ENCODE measurements at places on chromosomes 4 and X.

DNA sequence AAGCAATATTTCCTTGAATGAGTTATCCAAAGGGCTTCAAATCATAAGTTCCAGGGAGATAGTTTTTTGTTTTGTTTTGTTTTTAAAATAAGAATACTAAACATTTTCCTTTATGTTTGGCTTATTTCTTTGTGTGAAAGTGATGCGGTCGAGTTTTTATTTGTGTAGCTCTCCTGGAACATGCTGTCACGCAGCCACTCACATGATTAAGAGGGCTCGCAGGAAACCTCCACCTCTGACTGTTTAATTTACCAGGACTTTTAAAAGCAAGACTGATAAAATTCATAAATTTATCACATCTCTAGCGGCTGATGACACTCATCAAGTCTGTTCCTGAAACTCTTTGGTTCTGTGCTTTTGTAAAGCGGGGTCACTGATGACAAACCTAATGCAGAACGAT is 48.9 kb upstream of the HAND2 start:
- DNase-seq = no peak

GRCh38 chr4:122632396-122633143 is 11.7 kb upstream of the IL21 start:
- no peak for DNase-seq

GRCh38 chr4:69750346-69750745 is 10.1 kb downstream of the SULT1B1 start:
- DNase-seq = no peak

DNA sequence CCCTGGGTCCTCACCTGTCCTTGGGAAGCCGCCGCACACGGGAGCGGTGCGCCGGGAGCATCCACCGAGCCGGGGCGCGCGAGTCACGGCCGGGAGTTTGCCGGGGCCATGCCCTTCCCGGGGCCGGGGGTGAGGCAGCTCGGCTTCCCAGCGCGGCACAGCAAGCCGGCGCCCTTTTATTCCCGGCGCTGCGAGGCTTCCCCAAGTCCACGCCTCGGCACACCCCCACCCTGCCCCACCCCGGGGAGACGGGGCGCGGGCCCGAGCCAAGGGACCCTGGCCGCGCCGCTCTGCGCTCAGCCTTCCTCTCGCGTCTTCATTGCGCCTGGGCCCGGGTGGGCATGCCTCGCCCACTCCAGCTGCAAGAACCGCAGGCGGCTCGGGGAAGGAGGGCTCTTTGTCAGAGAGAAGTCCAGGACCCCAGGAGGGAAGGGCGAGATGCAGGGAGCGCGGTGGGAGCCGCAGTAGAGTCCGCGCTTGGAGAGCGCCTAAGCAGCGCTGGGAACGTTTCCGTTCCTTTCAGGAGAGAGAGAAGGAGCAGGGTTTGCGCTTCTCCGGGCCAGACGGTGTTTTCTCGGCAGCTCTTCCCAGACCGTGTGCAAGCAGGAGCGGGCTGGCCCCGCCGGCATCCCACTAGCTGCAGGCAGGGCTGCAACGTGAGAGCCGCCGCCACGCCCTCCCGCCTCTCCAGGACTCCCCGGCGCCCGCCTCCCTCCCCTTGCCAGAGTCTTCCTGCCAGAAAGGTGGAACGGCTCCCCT is at the start of gene MXRA5:
MXRA5 (minus strand) TSS at position 152 of the 759 bp plus-strand sequence. CDS start 2,819 bp downstream, outside the sequence.
- DNase-seq = no peak

GRCh38 chr4:175127314-175127713 is 209.2 kb downstream of the ADAM29 start:
- no peak for DNase-seq

DNA sequence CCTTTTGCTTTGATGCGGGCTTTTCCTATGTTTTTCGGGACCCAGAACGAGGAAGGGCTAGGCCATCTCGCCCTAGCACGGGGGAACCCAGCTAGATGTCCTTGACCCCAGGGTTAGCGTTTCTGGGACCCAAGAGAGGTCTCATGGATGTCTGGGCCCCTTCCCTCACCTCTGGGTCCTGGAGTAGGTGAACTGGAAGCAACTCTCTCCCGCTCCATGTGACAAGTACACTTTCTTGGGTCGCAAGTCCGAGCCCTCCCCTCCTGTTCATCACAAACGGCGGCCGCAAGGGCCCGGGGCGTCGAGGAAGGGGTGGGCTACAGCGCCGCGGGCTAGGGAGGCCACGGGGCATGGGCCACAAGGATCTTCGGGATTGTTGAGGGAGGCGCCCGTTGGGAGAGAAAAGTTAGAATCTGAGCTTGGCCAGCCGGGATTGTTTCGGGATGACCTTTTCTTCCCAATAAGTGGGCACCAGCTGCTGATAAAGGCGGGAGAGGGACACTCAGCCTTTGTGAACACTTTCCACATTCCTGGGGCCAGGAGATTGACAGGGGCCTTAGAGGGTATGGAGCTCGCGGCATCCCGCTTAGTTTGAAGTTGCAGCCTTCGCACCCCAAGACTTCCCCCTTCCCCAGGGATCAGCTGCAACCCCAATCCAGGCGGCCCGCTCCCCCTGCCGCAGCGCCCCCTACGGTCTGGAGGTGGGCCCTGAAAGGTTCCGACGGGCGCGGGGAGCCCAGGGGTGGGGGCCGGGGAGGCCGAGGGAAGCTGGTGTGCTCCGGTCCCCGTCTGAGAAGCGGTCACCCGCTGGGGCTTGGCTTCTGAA is 136.9 kb upstream of the ZIC3 start:
- DNase-seq = no peak

- no peak for DNase-seq
These were observed 93.9 kb upstream of the FRMPD3 start for GRCh38 chrX:107355533-107355932.

GRCh38 chr4:165635951-165636350 is 237.1 kb upstream of the TLL1 start:
- DNase-seq = no peak

- DNase-seq = no peak
These were observed 144.5 kb upstream of the DIAPH2 start for GRCh38 chrX:96540111-96540631.

DNA sequence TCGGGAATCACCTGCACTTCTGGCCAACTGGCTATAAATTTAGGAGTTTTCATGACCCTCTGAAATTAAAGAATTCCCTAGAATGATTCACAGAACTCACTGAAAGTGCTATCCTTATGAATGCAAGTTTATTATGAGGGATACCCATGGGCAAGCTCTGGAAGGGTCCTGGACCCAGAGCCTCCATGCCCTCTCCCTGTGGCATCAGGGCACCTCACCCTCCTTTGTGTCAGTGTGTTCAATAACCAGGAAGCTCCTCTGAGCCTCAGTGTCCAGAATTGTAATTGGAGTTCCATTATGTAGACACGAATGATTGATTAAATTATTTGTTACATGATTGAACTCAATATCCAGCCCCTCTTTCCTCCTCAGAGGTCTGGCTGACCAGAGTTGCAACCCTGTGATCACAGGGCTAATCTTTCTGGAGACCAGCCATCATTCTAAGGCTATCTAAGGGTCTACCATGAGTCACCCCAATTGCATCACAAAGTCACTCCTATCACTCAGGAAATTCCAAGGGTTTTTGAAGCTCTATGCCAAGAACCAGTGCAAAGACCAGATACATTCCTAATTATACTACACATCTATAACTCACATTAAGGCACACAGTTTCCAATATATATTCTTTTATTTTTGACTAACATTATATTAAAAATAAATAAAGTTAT is 8.9 kb downstream of the ANXA3 start:
- DNase-seq = no peak

DNA sequence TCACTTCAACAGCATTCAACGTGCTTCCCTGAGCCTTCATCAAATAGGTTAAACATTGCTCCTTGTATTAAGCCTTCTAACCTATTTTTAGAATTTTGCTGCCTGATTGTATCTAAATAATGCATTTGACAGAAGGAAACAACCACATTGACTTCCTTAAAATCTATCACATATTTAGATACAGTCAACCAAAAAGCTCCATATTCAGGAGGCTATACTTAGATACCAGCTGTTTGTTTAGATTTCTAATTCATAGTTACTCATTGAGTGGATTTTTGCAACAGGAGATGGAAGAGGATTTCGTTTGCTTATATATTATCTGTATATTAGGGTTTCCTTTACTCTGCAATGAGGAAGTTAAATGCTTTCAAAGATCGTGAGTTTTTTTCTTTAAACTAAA is 241.1 kb upstream of the PPP1R2C start:
- no peak for DNase-seq

- DNase-seq = no peak
These were observed 11.7 kb upstream of the TCEAL9 start for GRCh38 chrX:103344606-103345005.

DNA sequence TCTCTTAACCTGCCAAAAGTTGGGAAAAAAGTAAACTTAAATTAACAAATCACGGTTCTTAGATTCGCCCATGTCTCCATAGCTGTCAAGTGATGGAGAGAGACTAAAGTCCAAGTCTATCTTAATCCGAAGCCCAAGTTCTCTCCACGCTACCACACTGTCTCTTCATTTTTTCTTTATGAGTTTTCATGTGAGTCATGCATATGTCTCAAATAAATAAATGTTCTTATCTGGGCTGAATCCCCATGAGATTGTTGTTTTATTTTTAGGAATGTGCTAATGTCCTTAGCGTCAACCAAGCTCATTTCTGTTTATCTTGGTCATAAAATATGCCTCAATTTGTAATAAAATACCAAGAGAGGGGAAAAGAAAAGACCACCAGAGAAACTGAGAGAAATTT is 169.3 kb downstream of the RCHY1 start:
- no peak for DNase-seq

GRCh38 chr4:36227913-36228312 is 16.4 kb downstream of the ARAP2 start:
- DNase-seq = no peak

DNA sequence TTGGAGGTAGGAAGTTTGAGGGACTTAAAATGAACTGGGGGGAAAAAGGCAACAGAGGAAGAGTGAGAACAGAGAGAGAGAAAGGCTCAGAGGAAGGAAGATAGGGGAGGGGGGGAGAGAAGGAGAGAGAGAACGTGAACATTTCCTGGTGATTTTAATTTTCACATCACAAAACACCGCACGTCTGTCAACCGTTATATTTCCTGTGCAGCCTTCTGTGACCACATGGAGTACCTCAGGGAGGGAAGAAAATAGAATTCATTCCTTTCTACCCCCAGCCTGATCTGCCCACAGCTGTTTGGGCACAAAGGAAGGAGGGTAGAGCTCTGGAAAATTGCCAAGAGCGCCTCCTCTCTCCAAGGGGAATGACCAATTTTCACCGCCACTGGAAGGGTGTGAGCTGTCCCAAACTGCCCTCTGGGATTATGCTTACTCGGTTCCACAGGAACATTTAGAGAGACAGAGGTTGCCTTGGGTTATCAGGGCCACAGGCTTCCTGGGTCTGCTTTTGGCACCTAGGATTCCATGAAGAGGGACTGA is 135.7 kb upstream of the MAMLD1 start:
- DNase-seq = no peak

GRCh38 chr4:2832309-2832980 is 11.2 kb upstream of the ADD1 start:
- peak; percentile 51 for DNase-seq

- no peak for DNase-seq
These were observed 96.6 kb upstream of the GUCY1A1 start for GRCh38 chr4:155569960-155570515.

GRCh38 chrX:135273162-135273561 is 21.3 kb downstream of the ETDA start:
- DNase-seq = no peak

GRCh38 chr4:180190382-180190781 is 2052.8 kb upstream of the TENM3 start:
- DNase-seq = no peak

DNA sequence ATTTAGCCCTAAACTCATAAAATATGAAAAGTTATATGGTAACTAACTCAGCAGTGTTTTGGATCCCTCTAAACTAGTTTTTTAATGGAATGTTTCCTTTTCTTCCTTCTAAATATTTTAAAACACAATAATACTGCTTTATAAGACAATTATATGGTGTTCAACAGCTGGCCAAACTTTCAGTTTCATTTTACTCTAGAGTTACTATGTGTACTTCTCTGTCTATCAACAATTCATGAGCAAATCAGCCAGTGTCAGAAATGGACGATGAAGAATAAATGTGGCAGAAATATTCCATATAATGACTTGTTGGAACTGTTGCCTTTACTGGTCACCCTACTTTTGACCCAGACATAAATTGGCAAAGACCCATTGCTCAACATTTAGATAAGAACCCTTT is 64.8 kb upstream of the CXXC4 start:
- no peak for DNase-seq

DNA sequence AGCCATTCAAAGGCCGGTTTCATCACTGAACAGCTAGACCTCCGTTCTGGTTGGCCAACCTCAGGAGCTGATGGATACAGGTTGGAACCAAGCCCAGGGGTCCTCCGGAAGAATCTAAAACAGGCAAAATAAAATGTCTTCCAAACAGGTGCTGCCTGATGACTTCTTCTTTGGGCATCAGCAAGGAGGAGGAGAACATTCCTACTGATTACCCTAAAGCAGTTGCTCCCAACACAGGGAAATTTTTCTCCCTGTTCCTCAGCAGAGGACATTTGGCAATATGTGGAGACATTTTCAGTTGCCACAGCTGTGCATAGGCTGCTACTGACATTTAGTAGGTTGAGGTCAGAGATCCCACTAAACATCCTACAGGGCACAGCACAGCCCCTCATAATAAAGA is 319.3 kb upstream of the PPARGC1A start:
- DNase-seq = no peak

DNA sequence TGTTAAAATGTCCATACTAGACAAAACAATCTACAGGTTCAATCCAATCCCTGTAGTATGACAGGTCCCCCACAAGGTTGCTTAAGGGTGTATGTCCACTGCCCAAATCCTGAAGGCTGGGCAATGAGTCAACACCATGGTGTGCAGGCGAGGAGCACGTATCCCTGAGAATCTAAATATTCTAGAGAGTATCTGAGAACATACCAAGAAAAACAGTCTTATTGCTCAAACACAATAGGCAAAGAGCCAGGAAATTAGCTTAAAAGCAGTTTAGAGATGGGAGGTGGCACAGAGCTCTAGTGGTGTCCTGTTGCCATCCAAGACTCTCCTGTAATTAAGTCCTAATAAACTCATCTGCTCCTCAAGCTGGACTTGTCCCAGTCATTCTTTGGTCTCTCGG is 37.0 kb downstream of the RCHY1 start:
- DNase-seq = no peak

DNA sequence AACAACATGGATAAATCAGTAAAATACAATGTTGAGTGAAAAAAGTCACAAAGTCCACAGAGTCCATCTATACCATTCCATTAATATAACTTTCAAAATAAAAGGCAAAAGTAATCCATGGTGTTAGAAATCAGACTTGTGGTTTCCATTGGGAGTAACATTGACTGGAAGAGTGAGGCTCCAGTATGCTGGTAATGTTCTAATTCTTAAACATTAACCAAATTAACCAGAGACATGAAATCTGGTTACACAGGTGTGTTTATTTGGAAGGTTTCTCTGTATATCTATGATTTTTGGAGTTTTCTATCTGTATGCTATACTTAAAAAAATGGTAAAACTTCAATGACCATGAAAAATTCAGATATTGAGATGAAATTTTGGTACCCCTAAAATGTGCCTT is 42.6 kb downstream of the SULT1B1 start:
- DNase-seq = no peak

- no peak for DNase-seq
These were observed 87.3 kb upstream of the ANXA3 start for GRCh38 chr4:78464265-78464664.
